ENCODE measurements at places on chromosomes 12 and 14. TPM values are rescaled to one million over a fixed set of nuclear protein-coding genes. Genes with fewer than 3 reads are reported as not detected.

GRCh38 chr14:38873941-38874612, 229.0 kb downstream of the SEC23A start:
- no peak for DNase-seq

DNA sequence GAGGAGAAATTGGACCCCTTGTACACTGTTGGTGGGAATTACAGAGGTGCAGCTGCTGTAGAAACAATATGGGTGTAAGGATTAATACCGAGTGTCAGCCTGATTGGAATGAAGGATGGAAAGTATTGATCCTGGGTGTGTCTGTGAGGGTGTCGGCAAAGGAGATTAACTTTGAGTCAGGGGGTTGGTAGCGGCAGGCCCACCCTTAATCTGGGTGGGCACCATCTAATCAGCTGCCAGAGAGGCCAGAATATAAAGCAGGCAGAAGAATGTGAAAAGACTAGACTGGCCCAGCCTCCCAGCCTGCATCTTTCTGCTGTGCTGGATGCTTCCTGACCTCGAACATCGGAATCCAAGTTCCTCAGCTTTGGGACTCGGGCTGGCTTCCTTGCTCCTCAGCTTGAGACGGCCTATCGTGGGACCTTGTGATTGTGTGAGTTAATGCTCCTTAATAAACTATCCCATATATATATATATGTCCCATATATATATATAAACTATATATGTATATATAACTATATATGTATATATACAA, 38.4 kb upstream of the PPP2R5C start:
- DNase-seq = no peak

DNA sequence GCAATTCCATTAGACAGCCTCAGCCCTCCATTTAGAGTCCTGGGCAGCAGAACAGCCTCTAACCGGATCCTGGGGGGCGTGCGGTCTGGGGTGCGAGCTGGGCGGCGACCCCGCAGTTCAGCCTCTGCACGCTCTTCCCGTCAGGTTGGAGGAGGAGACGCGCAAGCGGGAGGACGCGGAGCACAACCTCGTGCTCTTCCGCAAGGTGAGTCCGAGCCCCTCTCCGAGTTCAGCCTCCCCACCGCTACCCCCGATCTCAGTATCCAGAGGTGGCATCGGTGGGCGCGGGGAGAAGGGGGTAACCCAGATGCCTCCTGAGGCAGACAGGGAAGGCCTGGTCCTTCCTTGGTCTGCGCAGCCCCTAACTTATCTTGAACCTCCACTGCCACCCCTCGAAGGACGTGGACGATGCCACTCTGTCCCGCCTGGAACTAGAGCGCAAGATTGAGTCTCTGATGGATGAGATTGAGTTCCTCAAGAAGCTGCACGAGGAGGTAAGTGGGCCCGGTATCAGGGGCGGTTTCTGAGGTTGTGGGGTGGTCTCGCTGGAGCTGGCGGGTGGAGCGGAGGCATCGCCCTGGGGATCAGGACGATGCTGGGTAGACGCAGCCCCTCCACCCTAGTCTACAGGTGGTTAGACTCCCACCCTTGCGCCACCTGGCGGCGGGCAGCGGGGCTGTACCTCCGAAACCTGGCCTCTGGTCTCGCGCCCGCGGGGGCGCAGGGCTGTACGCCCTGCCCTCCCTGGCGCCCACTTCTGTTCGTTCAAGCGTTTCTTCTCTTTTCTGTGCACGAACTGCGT, 1.3 kb downstream of the PRPH start:
- DNase-seq = no peak

DNA sequence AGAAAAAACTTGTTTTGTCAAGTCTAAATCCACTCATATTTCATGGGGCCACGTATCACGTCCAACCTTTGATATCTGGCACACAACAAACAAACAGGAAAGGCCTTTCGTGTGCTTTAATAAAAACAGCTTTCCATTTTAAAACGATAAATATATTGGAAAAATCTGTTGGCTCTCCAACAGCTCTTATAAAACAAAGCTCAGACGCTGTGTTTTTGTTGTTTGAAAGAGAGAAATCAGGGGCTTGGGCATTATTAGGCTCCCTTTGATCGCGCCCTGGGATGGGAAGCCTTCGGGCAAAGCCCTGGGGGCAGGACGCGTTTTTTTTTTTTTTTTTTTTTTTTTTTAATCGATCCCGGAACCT, 429 bp upstream of the PLEKHA5 start:
- DNase-seq = peak; percentile 23

Gene STAB2
- polyA plus RNA-seq = 1.2 TPM

DNA sequence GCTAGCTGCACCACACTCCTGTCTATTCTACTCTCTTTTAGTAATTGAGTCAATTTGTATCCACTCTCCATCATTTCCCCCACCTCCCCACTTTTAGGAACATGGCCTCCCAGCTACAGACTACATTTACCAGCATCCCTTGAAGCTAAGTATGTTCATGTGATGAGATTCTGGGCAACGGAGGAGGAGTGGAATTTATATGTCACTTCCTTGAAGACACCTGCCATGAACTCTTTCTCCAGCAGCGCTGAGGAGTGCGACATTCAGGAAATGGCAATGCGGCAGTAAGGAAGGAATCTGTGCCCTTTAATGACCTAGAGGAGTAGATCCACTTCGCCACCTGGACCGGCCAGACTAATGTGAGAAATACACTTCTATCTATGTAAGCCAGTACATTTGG, 243.7 kb upstream of the DIO2 start:
- no peak for DNase-seq

DNA sequence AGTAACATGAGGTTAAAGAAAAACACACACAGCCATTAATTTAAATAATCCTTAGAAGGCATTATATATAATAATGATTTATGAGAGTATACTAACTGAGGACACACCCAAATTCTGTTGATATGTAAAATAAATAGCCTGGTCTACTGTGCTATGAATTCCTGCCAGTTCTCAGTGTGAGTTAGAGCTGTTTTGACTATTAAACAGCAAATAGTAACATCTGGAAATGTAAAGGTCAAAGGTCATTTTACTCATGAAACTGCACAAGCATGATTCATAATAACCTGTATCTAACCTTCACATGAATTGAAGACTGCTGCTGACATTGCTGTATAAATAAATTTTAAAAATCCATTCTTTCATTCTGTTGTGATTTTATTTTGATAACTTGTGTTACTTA, 966.7 kb downstream of the SLC6A15 start:
- no peak for DNase-seq

- DNase-seq = no peak
Measured at GRCh38 chr12:113161415-113162016, 12.0 kb downstream of the CFAP73 start.

Gene MYF5
- 0.14 TPM for polyA plus RNA-seq

GRCh38 chr12:114430306-114430705, 24.4 kb upstream of the TBX5 start:
- DNase-seq = no peak

Gene HVCN1
- 10.6 TPM for polyA plus RNA-seq

- no peak for DNase-seq
Measured at GRCh38 chr14:21300892-21301291, 21.0 kb downstream of the RPGRIP1 start.

DNA sequence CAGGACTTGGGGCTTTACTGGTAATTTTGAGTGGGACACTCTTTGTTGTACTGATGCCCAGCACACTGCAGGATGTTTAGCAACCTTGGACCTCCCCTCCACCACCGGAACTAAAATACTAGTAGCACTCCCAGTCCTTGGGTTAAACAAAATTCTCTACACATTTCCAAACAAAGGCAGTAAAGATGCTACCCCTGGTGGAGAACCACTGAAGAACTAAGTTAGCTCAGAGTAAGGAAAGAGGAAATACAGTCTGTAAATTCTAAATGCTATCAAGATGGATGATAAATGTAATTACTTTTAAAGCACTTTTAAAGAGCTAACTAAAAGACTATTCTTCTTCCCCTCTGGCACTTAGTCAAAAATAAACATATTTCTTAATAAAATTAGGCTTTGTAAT, 64.1 kb downstream of the LRP6 start:
- no peak for DNase-seq

Gene PIANP
- polyA plus RNA-seq = 8.9 TPM

DNA sequence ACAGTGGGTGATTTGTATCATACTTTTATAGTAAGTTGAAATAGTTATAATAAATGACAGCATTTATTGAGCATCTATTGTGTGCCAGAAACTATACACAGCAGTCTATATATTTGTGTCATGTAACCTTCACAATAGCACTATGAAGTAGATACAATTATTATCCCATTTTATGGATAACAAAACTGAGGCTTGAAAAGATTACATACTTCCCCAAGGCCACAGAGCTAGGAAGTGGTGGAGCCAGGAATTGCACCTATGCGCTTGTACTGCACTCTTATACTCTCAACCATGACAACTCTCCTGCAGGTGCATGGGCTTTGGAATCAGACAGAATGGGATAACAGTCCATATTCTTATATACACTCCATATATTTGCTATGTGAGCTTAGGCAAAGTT, 110.6 kb upstream of the SOX5 start:
- DNase-seq = no peak

Gene NID2
- 129 TPM for polyA plus RNA-seq

DNA sequence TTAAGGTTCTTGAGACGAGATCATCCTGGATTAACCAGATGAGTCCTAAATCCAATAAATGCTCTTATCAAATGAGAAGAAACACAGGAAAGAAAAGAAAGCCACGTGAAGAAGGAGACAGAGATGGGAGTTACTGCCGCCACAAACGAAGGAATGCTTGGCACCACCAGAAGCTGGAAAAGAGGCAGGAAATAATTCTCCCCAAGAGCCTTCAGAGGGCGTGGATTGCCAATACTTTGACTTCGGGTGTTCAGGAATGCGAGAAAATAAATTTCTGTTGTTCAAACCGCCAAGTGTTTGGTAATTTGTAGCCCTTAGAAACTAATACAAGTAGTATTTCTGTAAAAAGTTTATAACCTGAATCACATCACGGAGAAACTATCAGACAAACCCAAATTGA, 31.3 kb downstream of the ABCD2 start:
- DNase-seq = no peak

DNA sequence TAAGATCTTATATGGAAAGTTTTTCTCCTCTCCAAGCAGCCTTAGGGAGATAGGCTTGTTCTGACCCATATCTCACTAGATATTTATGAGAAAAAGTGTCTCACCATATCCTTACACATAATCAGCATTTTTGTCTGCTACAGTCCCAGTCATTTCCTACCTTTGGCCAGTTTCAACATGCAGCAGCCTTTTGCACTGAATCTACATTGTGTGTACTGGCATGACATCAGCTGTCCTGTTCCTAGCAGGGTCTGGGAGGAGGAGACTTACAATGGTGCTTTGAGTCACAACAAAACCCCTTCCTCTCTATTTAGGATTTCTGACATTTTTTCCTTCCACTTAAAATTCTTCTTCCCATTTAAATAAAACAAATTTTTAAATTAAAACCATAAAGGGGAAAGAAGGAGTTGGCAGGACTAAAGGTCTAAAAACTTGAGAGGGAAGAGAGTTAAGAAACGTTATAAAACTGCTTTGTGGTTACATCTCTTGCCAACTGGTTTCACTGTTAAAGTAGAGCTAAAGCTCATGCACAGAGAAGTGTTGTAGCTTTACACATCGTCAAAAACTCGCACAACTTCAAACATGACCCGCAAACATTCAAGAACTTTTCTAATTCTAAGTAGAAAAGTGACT, 53.3 kb upstream of the CERS5 start:
- DNase-seq = no peak

Gene ETFRF1
- polyA plus RNA-seq = 41.3 TPM

- peak; percentile 26 for DNase-seq
Measured at GRCh38 chr14:82855912-82856391, 1322.3 kb upstream of the SEL1L start.

DNA sequence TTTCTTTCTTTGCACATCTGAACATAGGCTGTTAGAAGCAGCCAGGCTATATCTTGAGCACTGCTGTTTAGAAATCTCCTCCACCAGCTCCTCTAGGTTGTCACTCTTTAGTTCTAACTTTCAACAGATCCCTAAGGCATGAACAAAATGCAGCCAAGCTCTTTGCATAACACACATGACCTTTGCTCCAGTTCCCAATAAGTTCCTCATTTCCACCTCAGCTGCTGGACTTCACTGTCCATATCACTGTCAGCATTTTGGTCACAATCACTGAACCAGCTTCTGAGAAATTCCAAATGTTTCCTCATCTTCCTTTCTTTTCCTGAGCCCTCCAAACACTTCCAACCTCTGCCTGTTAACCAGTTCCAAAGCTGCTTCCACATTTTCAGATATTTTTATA, 27.6 kb upstream of the C14orf132 start:
- no peak for DNase-seq

DNA sequence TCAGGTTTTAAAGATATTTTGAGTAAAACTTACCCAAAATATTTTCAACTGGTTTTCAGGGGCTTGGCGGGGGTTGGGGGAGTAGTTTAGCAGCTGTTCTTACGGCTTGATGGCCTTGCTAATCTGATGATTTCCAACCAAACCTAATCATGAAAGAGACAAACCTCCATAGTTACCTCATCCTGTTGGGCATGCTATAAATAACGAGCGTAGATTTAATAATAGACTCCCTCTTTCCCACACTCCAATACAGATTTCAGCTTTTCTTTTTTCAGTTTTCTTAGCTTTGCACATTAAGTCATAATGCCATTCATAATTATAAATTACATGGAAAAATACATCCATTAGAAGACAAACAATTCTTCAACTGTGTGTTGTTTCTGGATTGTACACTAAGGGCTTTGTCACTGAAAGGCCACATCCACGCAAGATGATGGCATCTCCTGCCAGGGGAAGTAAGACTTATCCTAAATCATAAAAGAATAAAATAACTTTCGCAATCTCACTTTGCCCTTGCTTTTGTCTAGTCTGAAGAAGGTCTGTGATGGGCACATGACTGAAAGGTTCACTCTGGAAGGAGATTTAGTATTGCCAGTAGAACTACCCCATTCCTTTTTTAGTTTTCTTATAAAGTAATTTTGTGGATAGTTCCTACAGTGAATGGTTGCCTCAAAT, 23.2 kb downstream of the ITPR2 start:
- DNase-seq = no peak

GRCh38 chr12:43169115-43169681, 382.8 kb downstream of the ADAMTS20 start:
- DNase-seq = no peak

DNA sequence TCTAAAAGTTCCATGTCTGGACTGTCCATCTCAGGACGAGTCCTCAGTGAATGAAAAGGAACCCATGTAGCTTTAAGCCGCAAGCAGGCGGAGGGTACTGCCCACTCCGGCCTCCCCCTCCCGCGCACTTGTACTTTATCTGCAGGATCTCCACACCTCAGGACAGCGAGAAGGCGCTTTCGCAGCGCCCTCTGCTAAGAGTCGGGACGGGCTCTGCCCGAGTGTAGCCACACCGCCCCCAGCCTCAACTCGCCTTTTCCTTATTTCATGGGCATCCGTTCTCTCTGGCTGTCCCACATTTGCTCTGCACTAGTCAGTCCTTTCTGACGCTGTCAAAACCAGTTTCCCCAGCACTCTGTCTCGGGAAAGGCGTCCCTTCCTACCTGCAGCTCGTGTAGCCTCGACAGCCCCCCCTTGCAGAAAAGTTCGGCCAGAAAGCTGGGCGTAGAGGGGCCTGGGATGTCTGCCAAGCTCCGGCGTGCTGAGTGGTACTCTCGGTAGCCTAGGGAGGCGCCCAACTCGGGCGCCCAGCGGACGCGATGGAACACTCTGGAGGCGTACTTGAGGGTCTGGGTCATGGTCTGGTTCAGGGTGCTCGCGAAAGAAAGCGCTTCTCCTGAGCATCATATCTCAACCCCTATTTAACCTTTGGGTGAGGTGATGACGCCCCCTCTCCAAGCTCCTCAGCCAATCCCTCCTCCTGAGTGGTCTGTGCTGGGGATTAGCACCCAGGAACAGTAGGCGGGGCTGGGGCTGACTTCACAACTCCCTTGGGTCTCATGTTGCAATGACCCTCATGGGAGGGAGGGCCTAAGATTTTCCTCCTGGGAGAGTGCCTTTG, at the start of gene CYP27B1:
Gene CYP27B1, minus strand, starts transcription at position 615 of the 841 bp plus-strand sequence. Its CDS starts 37 bp downstream, at position 578.
- DNase-seq = no peak

- DNase-seq = no peak
Measured at GRCh38 chr14:95111507-95112164, 45.7 kb downstream of the DICER1 start.

Measured in right renal cortex interstitium (tissue), 3 donors.